ENCODE measurements at places on chromosomes 4 and X.

- no peak for DNase-seq
Measured at GRCh38 chrX:17021851-17022604, 75.6 kb downstream of the REPS2 start.

DNA sequence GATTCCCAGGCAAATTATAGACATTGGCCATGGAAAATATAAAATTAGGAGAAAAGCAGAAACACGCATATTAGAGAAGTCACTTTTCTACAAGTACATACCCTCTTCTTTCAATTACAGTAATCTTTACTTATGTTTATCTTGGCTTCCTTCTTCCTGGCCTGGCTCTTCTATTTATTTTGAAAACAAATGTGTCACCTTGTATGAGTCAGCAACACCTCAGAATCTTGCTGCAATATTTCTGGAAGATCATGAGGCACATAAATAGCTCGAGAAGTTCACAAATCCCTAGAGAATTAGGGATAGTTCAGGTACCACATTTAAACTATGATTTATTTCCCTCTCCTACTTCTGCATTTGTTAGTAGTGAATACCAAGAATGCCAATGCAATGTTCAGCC lies 124.6 kb downstream of the ANOS1 start:
- DNase-seq = no peak

GRCh38 chr4:1522606-1523005 lies 116.4 kb upstream of the NKX1-1 start:
- no peak for DNase-seq

- DNase-seq = no peak
Measured at GRCh38 chr4:73662709-73663546, 42.7 kb upstream of the RASSF6 start.

DNA sequence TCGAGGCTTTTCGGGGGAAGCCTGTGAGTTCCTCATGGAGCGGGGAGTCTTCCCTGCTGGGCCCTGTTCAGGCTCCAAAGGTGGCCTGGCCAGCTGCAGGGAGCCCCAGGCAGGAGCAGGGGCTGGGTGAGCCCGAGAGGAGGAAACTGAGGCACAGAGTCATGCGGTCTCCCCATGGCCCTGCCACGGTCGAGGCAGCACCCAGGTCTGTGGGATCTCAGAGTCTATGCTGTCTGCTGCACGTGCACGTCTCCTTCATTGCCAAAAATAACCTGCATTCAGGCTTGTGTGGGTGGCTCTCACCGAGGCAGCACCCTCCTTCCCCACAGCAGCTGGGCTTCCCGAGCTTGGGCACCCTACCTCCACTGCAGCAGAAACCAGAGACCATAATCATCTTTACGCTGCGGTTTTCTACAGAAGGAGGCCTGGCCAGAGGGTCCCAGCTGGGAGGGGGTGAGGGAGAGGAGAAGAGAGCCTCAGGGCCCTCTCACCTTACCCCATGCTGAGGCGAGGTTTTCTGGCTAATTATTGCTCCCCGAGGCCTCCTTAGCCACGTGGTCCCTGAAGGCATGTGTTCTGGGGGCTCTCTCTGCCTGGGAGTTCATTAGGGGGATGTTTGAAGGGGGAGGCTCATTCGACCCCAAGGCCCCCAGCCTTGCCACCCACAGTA lies 64.3 kb downstream of the CPZ start:
- DNase-seq = no peak

GRCh38 chr4:159052315-159052714 lies 50.6 kb upstream of the RAPGEF2 start:
- no peak for DNase-seq

- DNase-seq = no peak
Measured at GRCh38 chr4:18816228-18816895, 794.8 kb upstream of the LCORL start.

DNA sequence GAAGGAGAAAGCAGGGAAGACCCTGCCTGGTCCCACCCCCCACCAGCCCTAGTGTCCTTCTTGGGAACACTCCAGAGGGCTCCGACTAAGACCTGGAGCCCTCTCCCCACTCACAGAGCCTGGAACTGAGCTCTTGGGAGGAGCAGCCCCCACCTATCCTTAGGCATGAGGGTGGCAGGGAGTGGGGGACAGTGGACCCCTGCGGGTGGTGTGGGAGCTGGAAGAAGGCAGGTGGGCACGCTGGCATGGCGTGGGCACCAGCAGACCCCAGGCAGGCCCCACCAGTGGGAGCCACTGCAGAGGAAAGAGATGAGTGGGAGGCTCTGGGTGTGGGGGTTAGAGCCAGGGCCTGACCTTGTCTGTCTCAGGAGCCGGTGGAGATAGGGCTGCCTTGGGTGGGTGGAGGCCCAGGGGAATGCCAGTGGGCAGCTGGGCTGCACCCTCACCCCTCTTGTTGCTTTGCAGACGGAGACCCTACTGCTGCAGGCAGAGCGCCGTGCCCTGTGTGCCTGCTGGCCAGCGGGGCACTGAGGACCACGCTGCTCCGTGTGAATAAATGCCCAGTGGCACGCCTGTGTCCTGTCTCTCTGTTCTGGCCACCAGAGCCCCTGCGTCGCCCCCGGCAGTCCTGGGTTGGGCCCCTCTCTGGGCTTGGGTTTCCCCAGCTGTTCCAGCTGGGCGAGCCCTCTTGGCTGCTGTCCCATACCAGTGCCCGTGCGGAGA lies 15.6 kb upstream of the NAT8L start:
- no peak for DNase-seq
